ENCODE measurements at places on chromosomes 7 and 10. TPM values are rescaled to one million over a fixed set of nuclear protein-coding genes. Genes with fewer than 3 reads are reported as not detected.

GRCh38 chr10:128072941-128073645 is 53.1 kb downstream of the MKI67 start:
- no peaks in the 10 kb centered on the region for H3K27me3 ChIP-seq
- DNase-seq, result no peak
- peaks cover 61% of the 10 kb centered on the region for H3K36me3 ChIP-seq
- H3K4me1 ChIP-seq, result peaks cover 9% of the 10 kb centered on the region
- no peak overlapping the region for H3K27ac ChIP-seq

GRCh38 chr7:147276783-147277370 is 1160.3 kb downstream of the CNTNAP2 start:
- H3K4me1 ChIP-seq, result no peaks in the 10 kb centered on the region
- no peaks in the 10 kb centered on the region for H3K27me3 ChIP-seq
- H3K4me3 ChIP-seq, result no peak overlapping the region
- DNase-seq, result no peak

- H3K27ac ChIP-seq, result no peak overlapping the region
- no peak for DNase-seq
- H3K4me1 ChIP-seq, result no peaks in the 10 kb centered on the region
- H3K27me3 ChIP-seq, result peaks cover 2% of the 10 kb centered on the region
These were observed 107.3 kb downstream of the LRMDA start for GRCh38 chr10:75538765-75539164.

DNA sequence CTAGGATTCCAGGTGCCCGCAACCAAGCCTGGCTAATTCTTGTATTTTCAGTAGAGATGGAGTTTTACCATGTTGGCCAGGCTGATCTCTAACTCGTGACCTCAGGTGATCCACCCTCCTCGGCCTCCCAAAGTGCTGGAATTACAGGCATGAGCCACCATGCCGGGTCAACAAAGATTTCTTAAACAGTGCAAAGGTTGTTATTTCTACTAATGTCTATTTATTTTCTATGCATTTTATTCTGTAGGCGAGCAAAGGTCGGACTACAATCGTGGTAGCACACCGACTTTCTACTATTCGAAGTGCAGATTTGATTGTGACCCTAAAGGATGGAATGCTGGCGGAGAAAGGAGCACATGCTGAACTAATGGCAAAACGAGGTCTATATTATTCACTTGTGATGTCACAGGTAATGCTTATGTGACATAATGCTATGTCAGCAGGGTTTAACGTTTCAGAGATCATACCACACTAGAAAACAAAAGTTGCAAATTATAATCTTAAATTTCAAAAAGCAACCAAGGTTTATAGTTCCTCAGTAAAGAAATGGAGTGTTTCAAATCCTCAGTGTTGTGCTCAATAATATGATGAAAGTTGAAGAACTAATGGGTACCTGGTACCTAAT is 65.9 kb downstream of the ABCB5 start:
- peaks cover 5% of the 10 kb centered on the region for H3K27me3 ChIP-seq
- H3K36me3 ChIP-seq, result no peaks in the 10 kb centered on the region
- DNase-seq, result no peak
- H3K4me3 ChIP-seq, result no peak overlapping the region
- no peak overlapping the region for H3K27ac ChIP-seq

The TMEM270 gene
- not detected for total RNA-seq

Data from activated CD4-positive, alpha-beta T cell treated with anti-CD3 and anti-CD28 coated beads for 36 hours (primary cell).